GM23248 (cell line): ENCODE measurements at places on chromosomes 11 and 22.

- DNase-seq = peak; percentile 20
Measured at GRCh38 chr11:30585892-30586250, 282 bp downstream of the MPPED2 start.

- peak; percentile 20 for DNase-seq
Measured at GRCh38 chr11:43833657-43834073, 47.0 kb upstream of the ALKBH3 start.

DNA sequence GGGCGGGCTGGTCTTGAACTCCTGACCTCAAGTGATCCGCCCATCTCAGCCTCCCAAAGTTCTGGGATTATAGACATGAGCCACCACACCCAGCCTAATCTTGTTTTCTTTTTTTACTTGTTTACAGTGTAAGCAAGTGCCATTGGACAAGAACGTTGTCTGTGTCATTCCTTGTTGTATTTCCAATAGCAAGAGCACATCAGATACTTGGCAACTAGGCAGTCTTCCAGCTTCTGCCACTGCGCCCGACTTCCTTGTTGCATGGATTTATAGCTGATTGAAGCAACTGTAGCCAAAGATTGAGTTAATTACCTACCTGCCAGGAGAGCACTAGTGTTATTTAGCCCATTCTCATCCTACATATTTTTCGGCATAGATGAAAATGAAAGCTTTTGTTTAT lies 3.1 kb upstream of the SGSM3 start:
- no peak for DNase-seq

DNA sequence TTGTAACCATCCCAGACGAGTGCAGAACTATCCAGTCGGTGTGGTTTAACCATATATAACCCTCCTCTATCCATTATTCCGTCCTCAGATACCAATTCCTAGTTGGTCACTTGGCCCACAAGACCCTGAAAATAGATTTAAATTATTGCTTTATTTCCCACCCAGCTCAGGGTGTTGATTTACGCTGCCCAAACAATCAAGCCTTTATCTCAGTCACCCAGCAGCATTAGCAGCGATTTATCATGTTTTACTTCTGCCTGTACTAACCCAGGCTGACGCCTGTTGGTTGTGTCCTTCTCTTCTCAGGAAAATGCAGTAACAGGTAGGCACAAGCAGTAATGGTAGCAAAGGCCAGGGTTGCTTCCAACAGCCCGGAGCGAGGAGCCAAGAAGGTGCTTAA lies 81.2 kb downstream of the DSCAML1 start:
- DNase-seq = no peak

- peak; percentile 20 for DNase-seq
Measured at GRCh38 chr11:125401746-125402145, 94.3 kb downstream of the FEZ1 start.
